ENCODE measurements at places on chromosomes 5 and 9. TPM values are rescaled to one million over a fixed set of nuclear protein-coding genes. Genes with fewer than 3 reads are reported as not detected.

GRCh38 chr9:38146844-38147243, 77.8 kb upstream of the SHB start:
- DNase-seq = no peak

PHF24 gene
- 0.55 TPM for total RNA-seq

CCL27 gene
- 0.43 TPM for total RNA-seq

SH3TC2 gene
- total RNA-seq = not detected

DNA sequence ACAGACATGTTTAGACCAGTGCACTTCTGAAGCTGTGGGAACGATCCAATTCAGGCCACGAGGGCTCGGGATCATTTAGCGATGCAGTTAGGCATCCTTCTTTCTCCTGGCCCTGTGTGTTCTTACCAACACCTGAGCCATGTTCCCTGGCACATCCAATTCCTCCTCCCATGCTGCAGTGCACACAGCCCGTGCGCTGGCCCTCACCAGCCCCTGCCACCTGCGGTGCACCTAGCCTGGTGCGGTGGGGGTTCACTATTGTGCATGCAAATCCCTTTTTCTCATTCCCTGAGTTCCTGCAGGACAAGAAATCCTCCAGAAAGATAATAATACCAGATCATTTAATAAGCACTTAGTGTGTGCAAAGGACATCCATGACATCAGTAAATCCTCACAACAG, 53.5 kb downstream of the NEURL1B start:
- DNase-seq = no peak
